Dermis lymphatic vessel endothelial cell (primary cell): ENCODE measurements at places on chromosomes 12 and 14. TPM values are rescaled to one million over a fixed set of nuclear protein-coding genes. Genes with fewer than 3 reads are reported as not detected.

SLCO1B1 gene
- total RNA-seq: not detected in 2 replicates

MUCL1 gene
- not detected in 2 replicates for total RNA-seq

PTGER2 gene
- 0.09 and 0.11 TPM in 2 replicates for total RNA-seq

ESR2 gene
- under 0.01 and 0.11 TPM in 2 replicates for total RNA-seq
